ENCODE measurements at places on chromosomes 6 and 20.

- DNase-seq = no peak
Measured at GRCh38 chr20:52530571-52530970, 339.0 kb upstream of the ZFP64 start.

DNA sequence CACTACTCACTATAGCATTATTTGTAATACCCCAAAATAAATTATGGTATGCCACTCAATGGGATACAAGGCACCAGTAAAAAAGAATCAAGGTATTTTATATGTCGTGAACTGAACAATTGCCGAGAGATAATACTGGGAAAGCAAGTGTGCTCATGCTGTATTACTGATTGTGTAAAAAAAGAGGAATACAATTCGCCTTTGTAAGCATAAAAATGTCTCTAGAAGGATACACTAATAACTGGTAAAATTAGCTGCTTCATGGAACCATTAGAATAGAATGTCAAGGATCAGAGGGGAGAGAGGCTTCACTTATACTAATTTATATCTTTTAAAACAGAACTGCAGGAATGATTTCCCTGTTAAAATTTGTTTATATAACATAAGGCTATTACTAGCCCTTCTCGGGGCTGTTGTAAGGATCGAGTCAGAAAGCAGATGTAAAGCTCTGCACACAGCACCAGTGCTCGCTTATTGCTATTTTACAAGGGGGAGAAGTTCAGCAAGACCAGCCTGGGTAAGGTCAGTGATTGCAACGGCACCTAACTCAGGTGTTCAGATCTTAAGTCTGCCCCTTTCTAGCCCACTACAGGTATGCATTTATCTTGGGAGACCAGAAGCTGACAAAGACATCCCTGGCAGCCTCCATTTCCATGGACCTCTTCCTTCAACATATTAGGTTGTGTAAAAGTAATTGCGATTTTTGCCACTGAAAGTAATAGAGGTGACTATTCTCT, 61.6 kb downstream of the MYH7B start:
- no peak for DNase-seq

- DNase-seq = no peak
Measured at GRCh38 chr6:74993136-74993535, 212.7 kb downstream of the COL12A1 start.

DNA sequence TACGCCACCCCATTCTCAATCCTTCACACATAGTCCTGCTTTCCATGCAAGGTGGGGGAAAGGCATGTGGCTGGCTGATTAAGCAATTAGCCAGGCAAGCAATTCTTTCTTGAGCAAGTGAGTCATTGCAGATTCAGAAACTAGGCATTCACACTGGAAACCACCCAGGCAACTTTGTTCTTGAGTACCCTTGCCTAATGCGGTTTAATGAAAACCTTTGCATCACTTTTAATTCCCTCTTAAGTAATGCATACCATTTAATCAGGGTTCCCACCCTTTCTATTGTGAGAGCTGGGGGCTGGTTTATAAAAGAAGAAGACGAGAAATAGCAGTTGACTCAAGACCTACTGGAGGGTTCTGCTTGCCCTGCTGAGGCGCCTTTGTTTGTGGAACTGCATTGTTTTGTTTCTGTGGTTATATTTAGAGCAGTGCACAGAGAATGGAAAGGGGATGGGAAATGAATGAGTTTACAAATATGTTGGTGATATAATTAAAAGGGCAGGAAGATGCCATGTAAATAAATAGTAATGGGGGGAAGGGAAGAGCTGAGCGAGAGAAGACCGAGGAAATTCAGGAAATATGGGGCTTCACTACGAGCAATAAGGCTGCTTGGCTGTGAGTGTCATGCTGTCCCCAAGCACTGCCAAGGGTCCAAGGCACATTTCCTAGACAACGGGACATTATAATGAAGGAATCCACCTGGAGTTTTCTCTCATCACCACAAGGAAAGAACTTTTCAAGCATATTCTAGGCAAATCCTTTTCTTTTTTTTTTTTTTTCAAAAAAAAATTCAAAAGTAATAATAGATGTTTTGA, 48.8 kb upstream of the TSHZ2 start:
- no peak for DNase-seq

- no peak for DNase-seq
Measured at GRCh38 chr6:39614393-39614950, 110.7 kb downstream of the KIF6 start.

- no peak for DNase-seq
Measured at GRCh38 chr20:46400828-46401477, 5.5 kb downstream of the ELMO2 start.

- DNase-seq = no peak
Measured at GRCh38 chr6:2110504-2110903, 134.9 kb downstream of the GMDS start.

Data from stimulated activated CD8-positive, alpha-beta memory T cell treated with anti-CD3 and anti-CD28 coated beads, Interleukin-7, amount 100 ng/mL, for 1 hour (primary cell).